Type B pancreatic cell (in vitro differentiated cells): ENCODE measurements at places on chromosomes 4 and X. TPM values are rescaled to one million over a fixed set of nuclear protein-coding genes. Genes with fewer than 3 reads are reported as not detected.

MAGEC1 gene
- not detected in 2 replicates for total RNA-seq

SSX4 gene
- not detected in 2 replicates for total RNA-seq

MAGEB17 gene
- total RNA-seq: 0.26 TPM in 1 of 2 replicates, not detected in the other

ALB gene
- 113 and 196 TPM in 2 replicates for total RNA-seq

RNF175 gene
- 0.38 and 11.3 TPM in 2 replicates for total RNA-seq

SPACA5 gene
- total RNA-seq: not detected in 2 replicates

UGT2B17 gene
- 0.31 TPM in 1 of 2 replicates, not detected in the other for total RNA-seq

DGKK gene
- 0.70 and 0.98 TPM in 2 replicates for total RNA-seq

ITIH6 gene
- total RNA-seq: not detected in 2 replicates

PITX2 gene
- 4.5 and 13.8 TPM in 2 replicates for total RNA-seq

DDIT4L gene
- total RNA-seq: 5.7 and 6.7 TPM in 2 replicates

RTL5 gene
- 16.1 and 21.9 TPM in 2 replicates for total RNA-seq

NDNF gene
- total RNA-seq: 14.6 and 17.4 TPM in 2 replicates

- no peak overlapping the region for H3K27ac ChIP-seq
- H3K36me3 ChIP-seq: no peaks in the 10 kb centered on the region
- H3K4me1 ChIP-seq: peaks cover 5% of the 10 kb centered on the region
- H3K4me3 ChIP-seq: no peak overlapping the region
- no peaks in the 10 kb centered on the region for H3K27me3 ChIP-seq
These were observed 83.9 kb downstream of the PCDH18 start for GRCh38 chr4:137448402-137448801.

GRCh38 chr4:76606645-76607265 lies 171.7 kb downstream of the SHROOM3 start:
- no peak overlapping the region for H3K4me3 ChIP-seq
- H3K27ac ChIP-seq: peak overlapping the region; percentile 44

- H3K4me1 ChIP-seq: peaks cover 34% of the 10 kb centered on the region
- H3K27ac ChIP-seq: no peak overlapping the region
- no peaks in the 10 kb centered on the region for H3K36me3 ChIP-seq
- H3K27me3 ChIP-seq: peaks cover 49% of the 10 kb centered on the region
These were observed 106.9 kb upstream of the PAQR3 start for GRCh38 chr4:79046016-79046592.

GRCh38 chr4:108036213-108036612 lies 46.5 kb downstream of the HADH start:
- H3K27me3 ChIP-seq: no peaks in the 10 kb centered on the region
- H3K27ac ChIP-seq: no peak overlapping the region
- DNase-seq: no peak
- peaks cover 3% of the 10 kb centered on the region for H3K4me1 ChIP-seq

GRCh38 chr4:122854447-122855352 lies 28.1 kb downstream of the FGF2 start:
- peak overlapping the region; percentile 35 for H3K4me3 ChIP-seq
- no peaks in the 10 kb centered on the region for H3K27me3 ChIP-seq
- no peaks in the 10 kb centered on the region for H3K36me3 ChIP-seq

- no peaks in the 10 kb centered on the region for H3K27me3 ChIP-seq
- DNase-seq: no peak
- no peak overlapping the region for H3K4me3 ChIP-seq
These were observed 6.8 kb downstream of the SEC24D start for GRCh38 chr4:118829107-118829506.

GRCh38 chrX:72201836-72202536 lies 20.4 kb downstream of the PIN4 start:
- H3K27ac ChIP-seq: no peak overlapping the region
- DNase-seq: no peak
- no peaks in the 10 kb centered on the region for H3K4me1 ChIP-seq
- H3K36me3 ChIP-seq: peaks cover 5% of the 10 kb centered on the region
- H3K27me3 ChIP-seq: no peaks in the 10 kb centered on the region

GRCh38 chr4:17068891-17069290 lies 170.4 kb upstream of the LDB2 start:
- no peak for DNase-seq
- no peak overlapping the region for H3K27ac ChIP-seq
- H3K27me3 ChIP-seq: no peaks in the 10 kb centered on the region
- H3K4me3 ChIP-seq: no peak overlapping the region
- H3K4me1 ChIP-seq: no peaks in the 10 kb centered on the region
- H3K36me3 ChIP-seq: no peaks in the 10 kb centered on the region

GRCh38 chrX:122504026-122504425 lies 680.1 kb upstream of the GRIA3 start:
- no peaks in the 10 kb centered on the region for H3K27me3 ChIP-seq
- no peaks in the 10 kb centered on the region for H3K4me1 ChIP-seq
- no peaks in the 10 kb centered on the region for H3K36me3 ChIP-seq
- no peak overlapping the region for H3K27ac ChIP-seq

DNA sequence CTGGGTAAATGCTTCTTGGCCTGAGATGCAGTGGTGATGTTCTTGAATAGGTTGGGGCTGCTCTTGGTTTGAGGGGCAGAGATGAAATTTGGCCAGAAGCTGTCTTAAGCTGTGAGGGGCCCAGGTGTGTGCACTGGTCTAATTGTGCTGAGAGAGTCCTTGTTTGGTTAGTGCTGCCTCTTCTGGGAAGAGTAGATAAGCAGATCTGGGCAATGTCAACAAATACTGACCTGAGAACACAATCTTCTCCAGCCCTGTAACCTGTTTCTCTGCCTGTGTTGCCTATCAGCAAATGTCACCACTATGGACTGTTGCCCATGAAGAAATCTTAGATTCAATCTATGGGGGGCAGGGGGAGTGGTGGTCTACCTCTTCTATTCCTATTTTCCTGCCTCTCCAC lies 17.2 kb upstream of the USP27X start:
- no peak overlapping the region for H3K27ac ChIP-seq
- no peaks in the 10 kb centered on the region for H3K27me3 ChIP-seq
- DNase-seq: no peak
- peaks cover 5% of the 10 kb centered on the region for H3K4me1 ChIP-seq

- no peak overlapping the region for H3K4me3 ChIP-seq
- H3K27me3 ChIP-seq: no peaks in the 10 kb centered on the region
- no peak for DNase-seq
- no peak overlapping the region for H3K27ac ChIP-seq
- H3K36me3 ChIP-seq: no peaks in the 10 kb centered on the region
- peaks cover 20% of the 10 kb centered on the region for H3K4me1 ChIP-seq
These were observed 54.5 kb upstream of the WDR1 start for GRCh38 chr4:10171055-10171454.

GRCh38 chr4:28082686-28083390 lies 1222.2 kb downstream of the STIM2 start:
- no peak overlapping the region for H3K27ac ChIP-seq
- no peaks in the 10 kb centered on the region for H3K27me3 ChIP-seq
- no peaks in the 10 kb centered on the region for H3K4me1 ChIP-seq

- H3K4me1 ChIP-seq: peaks cover 19% of the 10 kb centered on the region
- no peaks in the 10 kb centered on the region for H3K27me3 ChIP-seq
- no peak for DNase-seq
These were observed 38.9 kb upstream of the MAB21L2 start for GRCh38 chr4:150543042-150543441.

DNA sequence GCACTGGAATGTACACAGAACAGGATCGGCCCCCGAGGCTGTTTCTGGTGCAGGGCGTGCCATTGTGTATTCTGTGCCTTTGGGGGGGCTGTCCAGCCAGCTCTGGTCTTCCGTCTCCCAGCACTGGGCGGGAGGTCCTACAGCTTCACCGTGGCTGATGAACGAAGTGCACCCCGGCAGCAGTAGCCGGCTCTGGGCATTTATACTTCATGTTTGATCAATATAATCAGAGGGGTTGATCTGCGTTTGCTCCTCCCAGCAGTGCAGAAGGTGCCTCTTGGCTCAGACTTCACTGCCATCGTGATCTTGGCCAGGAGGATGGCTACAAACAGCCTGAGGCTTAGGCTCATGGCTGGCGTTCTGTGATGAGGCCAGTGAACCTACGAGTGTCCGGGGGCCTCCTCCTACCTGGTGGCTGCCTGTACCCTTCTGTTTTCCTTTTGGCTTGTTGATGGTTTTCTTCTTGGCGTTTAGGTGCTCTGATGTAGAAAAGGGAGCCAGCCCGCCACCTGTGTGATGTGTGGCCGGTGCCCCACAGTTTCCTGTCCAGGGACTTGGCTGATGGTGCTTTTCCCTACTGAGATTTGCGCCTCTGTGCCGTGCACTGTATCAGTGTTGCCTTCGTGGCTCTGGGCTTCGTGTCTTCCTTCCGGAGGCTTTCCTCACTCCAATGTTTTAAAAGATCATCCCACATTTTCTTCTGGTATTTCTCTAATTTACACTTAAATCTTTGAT lies 31.2 kb upstream of the HGFAC start:
- no peak overlapping the region for H3K27ac ChIP-seq
- DNase-seq: no peak
- H3K4me1 ChIP-seq: peaks cover 39% of the 10 kb centered on the region
- peaks cover 10% of the 10 kb centered on the region for H3K36me3 ChIP-seq

GRCh38 chr4:98094118-98094517 lies 49.2 kb downstream of the STPG2 start:
- no peaks in the 10 kb centered on the region for H3K36me3 ChIP-seq
- peaks cover 6% of the 10 kb centered on the region for H3K4me1 ChIP-seq
- no peak overlapping the region for H3K27ac ChIP-seq
- no peak for DNase-seq
- H3K4me3 ChIP-seq: no peak overlapping the region
- H3K27me3 ChIP-seq: peaks cover 12% of the 10 kb centered on the region

GRCh38 chr4:46386570-46386969 lies 3.4 kb downstream of the GABRA2 start:
- H3K4me3 ChIP-seq: no peak overlapping the region
- no peaks in the 10 kb centered on the region for H3K36me3 ChIP-seq
- peaks cover 20% of the 10 kb centered on the region for H3K4me1 ChIP-seq
- peaks cover 69% of the 10 kb centered on the region for H3K27me3 ChIP-seq
- no peak overlapping the region for H3K27ac ChIP-seq
- no peak for DNase-seq

DNA sequence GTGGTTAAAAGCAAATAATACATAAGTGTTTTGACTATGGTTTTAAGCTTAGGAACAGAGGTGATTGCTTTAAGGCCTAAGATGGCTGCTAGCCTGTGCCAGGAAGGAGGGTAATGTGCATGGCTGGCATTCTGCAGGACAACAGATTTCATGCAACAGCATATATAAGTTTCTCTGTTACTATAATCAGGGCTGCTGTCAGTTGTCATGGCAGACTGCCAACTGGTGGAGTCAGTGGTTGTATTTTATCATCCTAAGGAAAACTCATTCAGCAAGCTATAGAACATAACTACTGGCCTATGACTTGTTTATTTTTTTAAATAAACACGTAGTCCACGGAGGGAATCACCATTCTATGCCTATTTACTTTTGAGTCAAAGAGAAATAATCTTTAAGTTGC lies 77.7 kb upstream of the DCAF8L1 start:
- DNase-seq: no peak
- no peak overlapping the region for H3K4me3 ChIP-seq
- no peaks in the 10 kb centered on the region for H3K4me1 ChIP-seq
- H3K27me3 ChIP-seq: no peaks in the 10 kb centered on the region
- H3K36me3 ChIP-seq: no peaks in the 10 kb centered on the region

- H3K27ac ChIP-seq: no peak overlapping the region
- H3K4me1 ChIP-seq: no peaks in the 10 kb centered on the region
- peaks cover 44% of the 10 kb centered on the region for H3K27me3 ChIP-seq
- H3K36me3 ChIP-seq: peaks cover 4% of the 10 kb centered on the region
- H3K4me3 ChIP-seq: no peak overlapping the region
These were observed 24.3 kb downstream of the HMX1 start for GRCh38 chr4:8847331-8847730.

- H3K4me3 ChIP-seq: no peak overlapping the region
- peaks cover 15% of the 10 kb centered on the region for H3K27me3 ChIP-seq
- peaks cover 53% of the 10 kb centered on the region for H3K4me1 ChIP-seq
- H3K27ac ChIP-seq: no peak overlapping the region
- no peaks in the 10 kb centered on the region for H3K36me3 ChIP-seq
- DNase-seq: no peak
These were observed 87.6 kb downstream of the SORCS2 start for GRCh38 chr4:7279902-7280301.

DNA sequence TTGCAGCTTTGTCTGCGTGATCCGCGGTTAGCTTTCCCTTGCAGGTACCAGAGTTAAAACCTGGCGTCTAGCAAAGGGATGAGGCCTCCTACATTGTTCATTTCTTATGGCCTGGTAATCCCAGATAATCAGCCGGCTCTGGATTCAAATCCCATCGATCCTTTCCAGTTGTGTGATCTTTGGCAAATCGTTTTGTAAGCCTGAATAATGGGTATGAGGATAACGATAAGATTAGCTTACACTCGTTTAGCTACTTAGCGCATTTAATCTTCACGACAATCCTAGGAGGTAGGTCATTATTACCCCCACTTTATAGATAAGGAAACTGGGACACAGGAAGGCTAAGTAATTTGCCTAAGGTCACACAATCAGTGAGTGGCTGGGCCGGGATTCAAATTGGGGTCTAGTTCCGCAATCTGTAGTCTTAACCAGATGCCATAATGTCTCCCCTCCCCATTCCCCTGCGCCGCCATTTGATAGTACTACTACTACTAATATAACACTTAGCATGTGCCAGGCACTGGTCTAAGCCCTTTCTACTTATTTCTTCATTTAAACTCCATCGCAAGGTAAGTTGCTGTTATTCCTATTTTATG lies 1.7 kb upstream of the UBA1 start:
- peak overlapping the region; percentile 96 for H3K4me3 ChIP-seq
- H3K36me3 ChIP-seq: peaks cover 23% of the 10 kb centered on the region
- no peak for DNase-seq
- peaks cover 34% of the 10 kb centered on the region for H3K4me1 ChIP-seq
- no peaks in the 10 kb centered on the region for H3K27me3 ChIP-seq

- H3K27me3 ChIP-seq: no peaks in the 10 kb centered on the region
- H3K27ac ChIP-seq: no peak overlapping the region
- DNase-seq: no peak
- H3K4me3 ChIP-seq: no peak overlapping the region
These were observed 208.8 kb downstream of the MAGEB17 start for GRCh38 chrX:16376056-16376455.

DNA sequence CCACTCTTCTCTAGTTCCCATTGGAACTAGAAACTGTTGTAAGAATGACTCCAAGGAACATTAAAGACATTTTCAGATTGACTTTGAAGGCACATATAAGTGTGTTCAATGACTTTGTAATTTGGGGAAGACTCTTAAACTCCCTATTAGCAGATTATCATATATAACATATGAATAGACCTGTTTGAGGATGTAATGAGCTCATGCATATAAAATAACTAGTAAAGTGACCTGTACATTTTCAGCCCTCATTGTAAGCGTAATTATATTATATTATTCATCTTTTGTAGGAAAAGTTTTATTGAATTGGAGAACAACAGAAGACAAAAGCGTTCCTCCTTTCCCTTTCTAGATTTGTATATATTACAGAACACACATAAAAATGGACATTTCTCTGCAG lies 455.1 kb downstream of the IL1RAPL1 start:
- no peaks in the 10 kb centered on the region for H3K4me1 ChIP-seq
- H3K27me3 ChIP-seq: no peaks in the 10 kb centered on the region
- no peak overlapping the region for H3K4me3 ChIP-seq
- DNase-seq: no peak
- H3K36me3 ChIP-seq: no peaks in the 10 kb centered on the region

GRCh38 chr4:173426064-173426463 lies 27.1 kb upstream of the SCRG1 start:
- H3K27ac ChIP-seq: no peak overlapping the region
- no peaks in the 10 kb centered on the region for H3K4me1 ChIP-seq
- peaks cover 3% of the 10 kb centered on the region for H3K36me3 ChIP-seq
- H3K4me3 ChIP-seq: no peak overlapping the region
- DNase-seq: no peak
